ENCODE measurements at places on chromosomes 12 and 14.
A peak's percentile ranks its signal among the peaks of the same experiment; 100 is the strongest.

DNA sequence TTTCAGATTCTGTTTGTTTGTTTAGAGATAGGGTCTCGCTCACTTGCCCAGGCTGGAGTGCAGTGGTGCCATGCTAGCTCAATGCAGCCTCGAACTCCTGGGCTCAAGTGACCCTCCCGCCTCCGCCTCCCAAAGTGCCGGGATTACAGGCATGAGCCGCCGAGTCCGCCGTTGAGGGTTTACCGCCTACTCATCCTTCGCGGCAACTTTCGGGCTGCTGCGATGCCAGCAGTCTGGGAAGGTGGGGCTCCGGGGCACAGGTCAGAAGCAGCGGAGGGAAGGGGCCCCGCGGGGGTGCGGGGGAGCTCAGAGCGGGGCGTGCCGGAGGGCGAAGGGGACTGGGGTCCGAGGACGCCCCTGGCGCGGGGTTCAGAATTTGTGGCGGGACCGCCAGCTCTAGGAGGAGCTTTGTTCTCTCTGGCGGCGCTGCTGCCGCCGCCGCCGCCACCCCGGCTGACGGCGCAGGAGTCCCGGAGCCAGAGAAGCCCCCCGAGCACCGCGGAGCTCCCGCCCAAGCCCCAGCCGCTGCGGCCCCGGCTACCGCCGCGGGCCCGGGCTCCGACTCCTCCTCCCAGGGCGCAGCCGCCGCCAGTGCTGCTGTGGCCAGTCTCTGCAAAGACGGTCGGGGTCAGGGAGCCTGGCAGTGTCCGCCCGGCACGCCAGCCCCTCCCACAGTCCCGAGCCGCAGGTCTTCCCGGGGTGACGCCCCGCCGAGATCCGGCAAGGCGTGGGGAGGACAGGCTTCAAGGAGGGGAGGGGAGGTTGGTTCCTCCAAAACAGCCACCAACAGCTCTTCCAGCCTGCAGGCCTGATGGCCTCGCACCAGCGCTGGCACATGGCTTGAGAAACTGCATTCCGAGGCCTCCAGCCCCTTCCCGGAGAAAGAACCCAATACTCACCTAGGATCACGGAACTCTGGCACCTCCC is 10.9 kb upstream of the KRT77 start:
- no peak for DNase-seq

- no peak for DNase-seq
Measured at GRCh38 chr12:131513606-131514005, 197.3 kb upstream of the SFSWAP start.

DNA sequence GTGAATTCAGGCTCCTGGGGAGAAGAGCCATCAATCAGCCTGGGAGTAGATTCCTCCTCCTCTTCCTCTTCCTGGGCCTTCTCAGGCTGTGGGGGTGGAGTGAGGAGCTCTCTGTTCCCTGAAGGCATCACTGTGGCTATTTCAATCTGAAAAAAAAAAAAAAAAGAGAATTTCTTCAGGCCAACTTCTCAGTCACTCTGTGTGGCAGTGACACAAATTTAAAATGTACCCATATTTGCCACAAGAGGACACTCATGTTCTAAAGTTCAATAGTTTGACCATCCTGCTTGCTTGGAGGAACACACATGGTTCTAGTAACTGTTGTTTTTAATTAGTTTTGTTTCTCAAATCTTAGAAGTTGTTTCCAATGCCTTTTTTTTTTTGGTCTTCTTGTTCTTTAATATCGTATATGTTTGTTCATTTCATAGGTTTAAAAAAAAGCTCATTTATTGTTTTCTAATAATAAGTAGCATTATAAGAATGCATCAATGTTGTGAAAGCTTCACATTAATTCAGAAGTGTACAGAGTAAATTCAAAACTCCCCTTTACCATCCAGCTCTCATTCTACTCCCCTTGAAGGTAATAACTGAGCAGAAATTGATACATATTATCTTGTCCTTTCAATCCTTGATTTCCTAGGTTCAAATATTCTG is 23.3 kb upstream of the CCER1 start:
- DNase-seq: peak; percentile 84

- no peak for DNase-seq
Measured at GRCh38 chr14:76883447-76883846, 57.2 kb downstream of the LRRC74A start.

GRCh38 chr12:67720351-67720856 is 71.9 kb downstream of the DYRK2 start:
- peak; percentile 39 for DNase-seq

- no peak for DNase-seq
Measured at GRCh38 chr12:68812553-68813241, 4.7 kb downstream of the MDM2 start.

All from cardiac fibroblast (primary cell).